Amygdala (tissue), 56 donors: ENCODE measurements at places on chromosomes 12 and 14.

DNA sequence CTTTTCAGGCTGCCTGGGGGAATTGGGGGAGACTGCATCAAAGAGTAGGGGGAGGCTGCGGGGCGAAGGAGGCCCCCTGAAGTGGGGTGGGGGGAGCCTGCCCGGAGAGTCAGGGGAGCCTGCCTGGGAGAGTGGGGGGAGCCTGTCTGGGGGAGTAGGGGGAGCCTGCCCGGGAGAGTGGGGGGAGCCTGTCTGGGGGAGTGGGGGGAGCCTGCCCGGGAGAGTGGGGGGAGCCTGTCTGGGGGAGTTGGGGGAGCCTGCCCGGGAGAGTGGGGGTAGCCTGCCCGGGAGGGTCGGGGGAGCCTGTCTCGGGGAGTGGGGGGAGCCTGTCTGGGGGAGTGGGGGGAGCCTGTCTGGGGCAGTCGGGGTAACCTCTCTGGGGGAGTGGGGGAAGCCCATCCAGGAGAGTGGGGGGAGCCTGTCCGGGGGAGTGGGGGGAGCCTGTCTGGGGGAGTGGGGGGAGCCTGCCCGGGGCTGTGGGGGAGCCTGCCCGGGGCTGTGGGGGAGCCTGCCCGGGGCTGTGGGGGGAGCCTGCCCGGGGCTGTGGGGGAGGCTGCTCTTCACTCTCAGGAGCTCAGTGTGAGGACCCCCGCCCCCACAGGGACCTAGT lies 6.5 kb upstream of the DEGS2 start:
- no peak for DNase-seq

- DNase-seq: no peak
Measured at GRCh38 chr14:106875503-106875902, 1349.1 kb downstream of the TMEM121 start.

GRCh38 chr14:58981840-58982239 lies 206.6 kb upstream of the DAAM1 start:
- DNase-seq: no peak

DNA sequence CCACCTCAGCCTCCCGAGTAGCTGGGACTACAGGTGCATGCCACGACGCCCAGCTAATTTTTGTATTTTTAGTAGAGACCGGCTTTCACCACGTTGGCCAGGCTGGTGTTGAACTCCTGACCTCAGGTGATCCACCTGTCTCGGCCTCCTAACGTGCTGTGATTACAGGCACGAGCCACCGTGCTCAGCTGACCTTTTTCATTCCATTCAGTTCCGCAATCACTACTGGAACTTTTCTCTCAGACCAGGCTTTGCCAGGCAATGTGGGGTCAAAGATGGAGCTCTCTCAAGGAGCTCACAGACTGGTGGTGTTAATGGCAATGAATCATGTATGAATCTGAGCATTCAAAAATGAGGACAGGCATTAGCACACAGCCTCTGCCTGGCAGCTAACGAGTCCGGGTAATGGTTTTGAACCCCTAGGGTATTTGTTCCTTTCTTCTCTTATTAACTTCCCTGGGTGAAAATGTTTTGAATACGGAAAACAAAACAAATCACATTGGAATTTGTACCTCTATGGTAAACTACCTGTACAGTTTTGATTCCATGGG lies 9.4 kb upstream of the TCHP start:
- no peak for DNase-seq

GRCh38 chr12:31589904-31590641 lies 863 bp downstream of the DENND5B start:
- peak; percentile 70 for DNase-seq

- no peak for DNase-seq
Measured at GRCh38 chr12:103978384-103978982, 12.8 kb downstream of the TDG start.

GRCh38 chr14:69928111-69928523 lies 48.9 kb downstream of the SMOC1 start:
- DNase-seq: no peak

DNA sequence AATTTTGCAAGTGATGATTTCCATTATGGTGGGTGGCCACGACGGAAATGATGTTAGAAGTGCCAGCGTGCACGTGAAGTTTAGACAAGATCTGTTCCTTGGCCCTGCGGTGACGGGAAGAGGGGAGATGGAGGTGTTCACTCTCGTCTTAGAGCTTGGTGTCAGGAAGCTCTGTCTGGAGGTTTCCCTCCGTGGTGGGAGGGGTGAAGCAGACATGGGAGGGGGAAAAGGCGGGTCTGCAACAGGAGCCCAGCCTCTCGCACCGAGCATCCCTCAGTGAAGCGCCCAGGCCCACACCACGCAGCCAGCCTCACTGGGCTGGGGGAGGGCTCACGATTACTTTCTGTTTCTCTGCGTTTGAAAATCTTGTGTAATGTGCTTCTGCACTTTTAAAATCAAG lies 26.3 kb downstream of the EML1 start:
- DNase-seq: no peak

DNA sequence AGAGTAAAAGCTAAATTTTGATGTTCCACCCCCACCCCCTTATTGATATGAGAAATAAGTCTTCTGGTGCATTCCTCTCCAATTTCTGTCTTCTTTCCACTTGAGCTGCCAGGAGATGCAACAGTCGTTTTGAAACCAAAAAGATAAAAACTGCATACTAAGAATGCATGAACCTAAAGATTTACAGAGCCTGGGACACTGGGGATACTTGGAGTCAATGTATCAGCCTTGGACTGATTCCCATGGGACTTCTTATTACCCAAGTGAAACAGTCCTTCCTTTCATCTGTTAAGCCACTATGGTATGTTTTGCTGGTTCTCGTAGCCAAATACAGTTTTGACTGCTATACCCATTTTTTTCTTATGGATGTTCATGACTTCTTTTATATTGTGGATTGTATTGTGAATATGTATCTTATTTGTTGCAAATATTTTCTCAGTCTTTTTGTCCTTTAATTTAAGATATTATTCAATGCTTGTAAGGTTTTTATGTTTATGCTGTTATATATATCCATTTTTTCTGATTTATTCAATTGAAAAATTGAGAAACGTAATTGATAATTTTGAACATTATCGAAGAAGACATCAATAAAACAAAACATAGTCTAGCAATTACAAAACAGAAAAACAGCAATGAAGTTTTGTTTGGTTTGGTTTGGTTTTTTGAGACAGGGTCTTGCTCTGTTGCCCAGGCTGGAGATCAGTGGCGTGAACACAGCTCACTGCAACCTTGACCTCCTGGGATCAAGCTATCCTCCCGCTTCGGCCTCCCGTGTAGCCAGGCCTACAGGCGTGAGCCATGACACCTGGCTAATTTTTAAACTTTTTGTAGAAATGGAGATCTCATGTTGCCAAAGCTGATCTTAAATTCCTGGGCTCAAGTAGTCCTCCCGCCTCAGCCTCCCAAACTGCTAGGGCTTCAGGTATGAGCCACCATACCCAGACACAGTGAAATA lies 85.4 kb upstream of the ETV6 start:
- DNase-seq: no peak

DNA sequence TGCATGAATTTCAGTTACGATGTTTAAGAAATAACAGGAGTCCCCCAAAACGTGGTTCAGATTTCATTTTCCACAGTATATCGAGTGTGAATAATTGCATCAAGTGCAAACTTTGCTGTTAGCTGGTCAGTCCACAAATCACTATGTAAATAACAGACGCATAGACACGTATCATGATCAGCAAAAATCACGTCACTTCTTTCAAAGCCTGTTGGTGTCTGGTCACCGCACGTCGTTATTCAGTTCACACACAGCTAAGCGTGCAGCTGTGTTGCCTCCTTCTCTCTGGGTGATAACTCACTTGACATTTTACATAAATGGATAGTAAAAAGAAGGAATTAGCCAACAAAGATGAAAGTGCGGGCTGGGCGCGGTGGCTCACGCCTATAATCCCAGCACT lies 126.8 kb upstream of the MED13L start:
- DNase-seq: no peak

- DNase-seq: no peak
Measured at GRCh38 chr12:106901276-106901675, 54.4 kb upstream of the TMEM263 start.

GRCh38 chr14:26935733-26936132 lies 337.9 kb upstream of the NOVA1 start:
- no peak for DNase-seq

GRCh38 chr12:126936181-126936851 lies 1330.7 kb upstream of the TMEM132C start:
- DNase-seq: peak; percentile 17

DNA sequence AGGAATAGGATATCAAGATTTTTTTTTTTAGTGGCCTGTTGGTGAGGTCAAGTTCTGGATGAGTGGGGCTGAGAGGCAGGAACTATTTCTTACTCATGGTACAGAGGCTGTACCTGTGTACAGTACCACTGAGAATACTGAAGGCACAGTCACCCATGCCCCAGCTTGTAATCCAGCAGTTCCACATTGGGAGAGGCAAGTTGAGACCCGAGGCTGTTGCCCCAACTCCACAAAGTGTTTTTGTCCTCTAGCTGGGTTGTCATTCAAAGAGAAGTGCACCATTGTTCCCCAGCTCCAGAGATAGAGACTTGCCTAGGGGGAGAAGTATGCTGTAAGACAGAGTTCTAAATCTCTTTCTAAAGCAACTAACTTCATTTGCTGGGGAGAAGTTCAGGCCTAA lies 38.7 kb downstream of the ARID2 start:
- no peak for DNase-seq

DNA sequence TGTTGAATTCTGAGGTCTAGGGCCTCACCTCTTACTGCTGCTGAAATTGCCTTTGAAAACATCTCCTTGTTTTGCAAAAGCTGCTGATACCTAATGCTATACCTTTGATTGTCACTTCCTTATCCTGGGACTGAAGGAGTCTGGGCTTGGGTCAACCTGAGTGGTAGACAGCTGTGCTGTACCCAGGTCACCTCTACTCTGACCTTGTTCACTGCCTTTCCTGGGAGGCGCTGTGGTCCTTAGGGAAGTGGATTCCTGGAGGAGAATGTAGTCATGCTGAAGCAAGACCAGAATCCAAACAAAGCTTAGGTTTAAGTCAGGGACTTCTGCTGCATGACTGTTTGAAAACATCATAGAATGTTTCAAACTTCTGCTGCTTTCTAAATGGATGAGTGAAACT lies 191.4 kb downstream of the SNAPC1 start:
- no peak for DNase-seq

DNA sequence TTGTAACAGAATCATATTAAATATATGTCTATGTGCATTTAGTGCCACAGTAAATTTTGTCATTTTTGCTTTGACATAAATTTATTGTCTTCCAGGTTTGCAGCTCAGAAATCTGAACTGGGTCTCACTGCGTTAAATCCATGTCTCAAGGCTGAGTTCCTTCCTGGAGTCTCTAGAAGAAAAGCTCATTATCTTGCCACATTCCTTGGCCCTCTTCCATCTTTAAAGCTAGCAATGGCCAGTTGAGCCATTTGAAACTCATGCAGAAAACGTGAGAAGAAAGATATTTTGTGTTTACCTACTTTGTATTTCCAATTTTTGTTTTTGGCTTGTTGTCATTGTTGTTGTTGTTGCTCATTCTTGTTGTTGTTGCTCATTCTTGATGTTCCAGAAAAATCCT lies 10.7 kb downstream of the PRH1 start:
- DNase-seq: no peak

GRCh38 chr12:112539221-112539620 lies 120.5 kb downstream of the PTPN11 start:
- DNase-seq: no peak

DNA sequence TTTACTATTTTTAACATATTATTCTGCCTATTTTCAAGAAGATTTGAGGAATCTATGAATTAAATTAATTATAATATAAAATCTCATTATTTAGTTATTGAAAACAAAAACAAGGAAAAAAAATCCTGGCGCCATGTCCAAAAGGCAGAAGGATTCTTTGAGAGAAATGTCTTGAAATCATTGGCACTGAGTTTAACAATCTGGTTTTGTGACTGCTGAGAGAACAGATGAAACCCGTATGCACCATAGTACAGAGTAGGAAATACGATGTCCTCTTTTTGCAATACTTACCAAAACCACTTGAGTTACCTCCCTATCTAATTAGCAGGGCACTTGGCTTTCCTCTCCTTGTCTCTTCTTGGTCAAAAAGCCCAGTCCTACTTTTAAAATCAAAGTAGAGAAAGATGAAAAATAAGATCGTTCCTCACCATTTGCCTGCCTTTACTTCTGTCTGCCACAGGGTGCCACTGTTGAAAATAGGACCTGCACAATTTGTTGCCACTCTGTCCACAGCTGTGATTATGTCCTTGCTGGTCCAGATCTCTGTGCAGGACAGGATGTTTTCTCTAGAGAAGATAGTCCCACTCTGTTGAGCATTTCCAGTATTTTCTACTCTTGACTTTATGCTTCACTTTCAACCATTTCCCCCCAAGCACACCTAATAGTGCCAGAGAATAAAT lies 179.7 kb downstream of the PDZRN4 start:
- no peak for DNase-seq

GRCh38 chr12:267581-268482 lies 5.2 kb upstream of the SLC6A13 start:
- DNase-seq: no peak

DNA sequence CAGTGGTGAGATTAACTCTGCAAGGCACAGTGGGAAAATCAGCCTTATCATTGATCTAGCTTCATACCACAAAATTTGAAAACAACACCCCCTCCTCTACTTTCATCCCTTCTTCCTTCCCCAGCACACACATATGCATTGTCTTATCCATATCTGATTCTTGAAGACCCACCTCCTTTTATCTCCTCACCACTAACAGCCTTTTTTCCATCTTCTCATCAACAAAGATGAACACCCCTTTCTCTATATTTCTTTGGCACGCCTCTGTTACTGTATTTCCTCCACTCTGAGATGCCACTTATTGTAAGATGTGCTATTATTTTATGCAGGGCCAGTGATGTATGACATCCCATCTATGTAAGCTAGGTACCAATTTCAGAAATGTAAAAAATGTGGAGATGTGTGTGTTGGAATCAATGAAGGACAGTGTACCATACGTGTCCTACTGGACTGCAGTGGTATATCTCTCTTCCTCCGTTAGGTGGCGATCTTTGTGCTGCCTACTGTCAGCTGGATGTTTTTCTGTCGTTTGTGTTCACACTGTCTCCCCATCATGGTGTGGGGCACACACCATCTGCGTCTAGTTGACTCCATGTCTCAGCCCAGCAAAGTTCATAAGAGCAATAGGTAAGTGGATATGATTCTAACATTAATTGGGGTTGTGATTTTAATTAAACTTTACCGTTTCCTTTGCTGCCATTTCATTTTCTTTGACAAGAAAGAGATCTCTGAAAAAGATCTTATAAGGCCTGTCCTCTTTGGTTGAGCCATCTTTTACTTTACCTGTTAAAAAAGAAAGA lies 24.0 kb downstream of the CCDC38 start:
- DNase-seq: peak; percentile 2

DNA sequence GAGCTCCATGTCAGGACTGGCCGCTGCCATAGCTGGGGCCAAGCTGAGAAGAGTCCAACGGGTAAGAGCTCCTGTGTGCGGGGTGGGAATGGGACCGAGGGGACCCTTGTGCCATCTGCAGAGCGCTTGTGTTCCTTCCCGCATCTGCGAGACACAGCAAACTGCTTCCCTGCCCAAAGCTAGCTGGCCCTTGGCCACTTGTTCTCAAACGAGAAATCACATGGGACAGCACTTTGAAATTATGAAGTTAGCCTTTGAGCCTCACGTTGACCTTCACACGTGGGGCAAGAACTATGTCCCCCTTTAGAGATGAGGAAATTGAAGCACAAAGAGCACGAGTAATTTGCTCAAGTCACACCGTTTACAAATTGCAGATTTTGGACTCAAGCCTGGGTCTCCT lies 30.8 kb downstream of the DEGS2 start:
- no peak for DNase-seq
